ENCODE measurements at places on chromosomes 16 and 17.

- no peak for DNase-seq
These were observed 2.8 kb downstream of the HEATR3 start for GRCh38 chr16:50068550-50068949.

- DNase-seq: no peak
These were observed 8.2 kb upstream of the CSNK1D start for GRCh38 chr17:82281502-82282238.

- DNase-seq: no peak
These were observed 72.5 kb downstream of the MPRIP start for GRCh38 chr17:17114592-17115225.

DNA sequence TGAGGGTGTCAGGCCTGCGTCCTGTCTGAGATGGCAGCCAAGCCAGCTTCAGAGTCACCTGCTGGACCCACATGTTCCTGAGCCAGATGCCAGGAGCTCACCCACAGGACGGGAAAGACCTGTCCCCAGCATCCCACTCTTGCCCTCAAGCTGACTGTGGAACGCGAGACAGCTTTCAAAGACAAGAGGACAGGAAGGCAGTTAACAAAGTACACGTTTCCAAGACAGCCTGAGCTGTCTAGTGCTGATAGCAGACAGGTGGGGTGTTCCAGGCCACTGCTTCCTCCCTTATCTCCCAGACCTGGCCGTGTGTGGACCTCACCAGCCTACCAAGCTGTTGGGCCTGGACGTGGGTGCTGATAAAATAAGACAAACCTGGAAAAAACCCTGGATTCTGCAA, 13.2 kb downstream of the CMTM3 start:
- DNase-seq: no peak

DNA sequence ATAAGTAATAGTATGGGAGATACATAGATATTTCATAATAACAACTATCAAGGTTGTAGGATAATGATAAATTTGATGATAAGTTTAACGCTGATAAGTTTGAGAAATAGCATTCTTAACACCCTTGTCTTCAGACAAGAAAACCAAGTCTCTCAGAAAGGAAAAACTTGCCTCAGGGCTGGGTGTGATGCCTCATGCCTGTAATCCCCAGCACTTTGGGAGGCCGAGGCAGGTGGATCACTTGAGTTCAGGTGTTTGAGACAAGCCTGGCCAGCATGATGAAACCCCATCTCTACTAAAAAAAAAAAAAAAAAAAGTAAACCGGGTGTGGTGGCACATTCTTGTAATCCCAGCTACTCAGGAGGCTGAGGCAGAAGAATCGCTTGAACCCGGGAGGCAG, 90.7 kb downstream of the SHISA9 start:
- DNase-seq: no peak

DNA sequence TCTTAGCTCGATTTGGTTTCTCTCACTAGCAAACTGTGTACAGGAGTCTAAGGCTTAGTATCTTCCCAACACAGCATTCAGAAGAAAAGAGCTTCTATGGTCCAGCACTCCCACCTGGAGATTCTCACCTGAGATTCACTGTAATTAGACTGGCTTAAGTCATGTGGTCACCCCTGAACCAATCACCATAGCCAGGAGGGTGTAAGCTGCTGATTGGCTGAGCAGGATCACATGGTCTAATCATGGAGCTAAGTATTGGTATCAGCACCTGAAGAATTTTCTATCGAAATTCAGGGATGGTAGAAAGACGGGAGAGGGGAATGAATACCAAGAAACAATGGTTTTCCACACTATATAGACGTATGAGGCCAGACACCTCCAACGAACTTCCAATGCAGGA, 359.8 kb upstream of the ERCC4 start:
- DNase-seq: no peak

GRCh38 chr17:56779322-56779721, 54.4 kb downstream of the C17orf67 start:
- DNase-seq: no peak

- peak; percentile 88 for DNase-seq
These were observed 10.6 kb upstream of the ZNF213 start for GRCh38 chr16:3123986-3124886.

DNA sequence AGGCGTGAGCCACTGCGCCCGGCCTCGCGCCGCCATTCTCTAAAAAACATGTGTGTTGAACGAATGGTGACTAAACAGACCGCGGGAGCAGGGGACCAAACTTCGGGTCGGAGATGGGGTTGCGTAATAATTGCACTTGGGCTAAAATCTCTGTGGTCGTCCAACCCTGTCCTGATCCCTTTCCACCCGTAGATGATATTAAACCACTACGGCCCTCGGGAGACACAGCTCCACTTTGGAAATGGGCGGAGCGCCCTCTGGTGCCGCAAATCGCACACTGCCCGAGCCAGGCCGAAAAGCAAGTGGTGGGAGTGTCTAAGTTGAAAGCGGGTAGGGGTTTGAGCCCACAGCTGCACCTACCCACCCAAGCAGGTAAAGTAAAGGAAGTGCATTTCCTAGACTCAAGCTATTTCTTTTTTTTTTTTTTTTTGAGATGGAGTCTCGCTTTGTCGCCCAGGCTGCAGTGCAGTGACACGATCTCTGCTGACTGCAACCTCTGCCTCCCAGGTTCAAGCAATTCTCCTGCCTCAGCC, 17.0 kb downstream of the CAVIN1 start:
- DNase-seq: no peak

GRCh38 chr17:39405436-39405835, 4.0 kb upstream of the FBXL20 start:
- no peak for DNase-seq

- no peak for DNase-seq
These were observed 875.2 kb upstream of the EEF2KMT start for GRCh38 chr16:5972747-5973146.

DNA sequence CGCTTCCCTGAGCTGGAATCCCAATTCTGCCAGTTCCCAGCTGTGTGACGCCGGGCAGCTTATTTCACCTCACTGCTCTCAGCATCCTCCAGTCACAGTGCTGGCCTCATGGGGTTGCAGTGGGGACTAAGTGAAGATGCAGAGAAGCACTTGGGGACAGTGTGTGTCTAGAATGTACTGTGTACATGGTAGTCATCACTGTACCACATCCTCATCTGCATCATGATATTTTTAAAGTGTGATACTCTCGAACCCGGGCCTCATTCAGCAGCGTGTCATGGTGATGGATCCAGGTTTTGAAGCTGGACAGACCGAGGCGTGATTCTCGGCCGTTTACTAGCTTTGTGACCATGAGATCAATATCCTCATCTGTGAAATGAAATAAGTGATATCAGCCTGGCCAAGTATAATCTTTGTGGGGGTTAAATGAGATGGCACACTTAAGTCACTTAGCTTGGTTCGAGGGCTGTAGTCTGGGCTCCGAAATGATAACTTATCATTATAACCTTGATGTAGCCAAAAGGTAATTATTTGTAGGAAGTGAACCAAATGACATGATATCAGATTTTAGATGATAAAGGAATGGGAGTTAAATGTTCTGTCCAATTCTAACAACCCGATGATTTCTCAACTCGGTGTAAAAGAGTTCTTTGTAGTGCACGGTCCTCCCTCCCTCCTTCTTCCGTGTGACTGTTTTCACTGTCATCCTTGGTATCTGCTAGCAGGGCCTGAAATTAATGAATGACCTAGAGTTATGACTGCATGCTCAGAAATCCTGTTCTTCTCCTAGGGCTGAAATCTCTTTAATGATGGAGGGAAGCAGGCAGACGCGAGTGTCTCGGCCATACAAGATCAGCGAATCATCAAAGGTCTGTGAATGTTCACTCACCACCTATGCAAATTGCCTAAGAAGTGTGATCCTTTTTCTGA, 2.0 kb downstream of the KLHL36 start:
- no peak for DNase-seq

GRCh38 chr17:4772235-4772613, 538 bp downstream of the TM4SF5 start:
- DNase-seq: no peak

- DNase-seq: no peak
These were observed 21.0 kb upstream of the ITGAX start for GRCh38 chr16:31333686-31334649.

- DNase-seq: no peak
These were observed 8.5 kb upstream of the ERN1 start for GRCh38 chr17:64138441-64138840.

DNA sequence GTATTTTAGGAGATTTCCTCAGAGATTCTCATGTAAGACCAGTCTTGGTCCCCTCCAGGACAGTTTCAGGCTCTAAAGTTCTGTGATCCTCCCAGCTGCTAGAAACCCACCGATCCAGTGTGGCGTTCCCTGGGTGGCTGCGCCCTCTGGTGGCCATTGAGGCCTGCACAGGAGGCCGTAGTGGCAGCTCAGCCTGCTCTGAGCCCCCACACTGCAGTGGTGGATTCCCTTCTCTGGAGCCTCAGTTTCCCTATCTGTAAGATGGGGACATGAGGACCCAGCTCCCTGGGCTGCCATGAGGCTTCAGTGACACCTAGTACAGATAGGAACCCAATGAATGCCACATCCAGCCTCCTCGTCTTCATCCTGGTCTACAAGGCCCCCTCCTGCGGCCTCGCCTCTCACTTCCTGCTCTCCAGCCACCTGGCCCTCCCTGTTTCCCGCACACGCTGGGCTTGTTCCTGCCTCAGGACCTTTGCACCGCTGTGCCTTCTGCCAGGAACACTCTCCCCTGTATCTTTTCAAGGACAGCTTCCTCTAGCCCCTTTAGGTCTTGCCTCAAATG, 16.5 kb downstream of the CCDC102A start:
- DNase-seq: no peak

DNA sequence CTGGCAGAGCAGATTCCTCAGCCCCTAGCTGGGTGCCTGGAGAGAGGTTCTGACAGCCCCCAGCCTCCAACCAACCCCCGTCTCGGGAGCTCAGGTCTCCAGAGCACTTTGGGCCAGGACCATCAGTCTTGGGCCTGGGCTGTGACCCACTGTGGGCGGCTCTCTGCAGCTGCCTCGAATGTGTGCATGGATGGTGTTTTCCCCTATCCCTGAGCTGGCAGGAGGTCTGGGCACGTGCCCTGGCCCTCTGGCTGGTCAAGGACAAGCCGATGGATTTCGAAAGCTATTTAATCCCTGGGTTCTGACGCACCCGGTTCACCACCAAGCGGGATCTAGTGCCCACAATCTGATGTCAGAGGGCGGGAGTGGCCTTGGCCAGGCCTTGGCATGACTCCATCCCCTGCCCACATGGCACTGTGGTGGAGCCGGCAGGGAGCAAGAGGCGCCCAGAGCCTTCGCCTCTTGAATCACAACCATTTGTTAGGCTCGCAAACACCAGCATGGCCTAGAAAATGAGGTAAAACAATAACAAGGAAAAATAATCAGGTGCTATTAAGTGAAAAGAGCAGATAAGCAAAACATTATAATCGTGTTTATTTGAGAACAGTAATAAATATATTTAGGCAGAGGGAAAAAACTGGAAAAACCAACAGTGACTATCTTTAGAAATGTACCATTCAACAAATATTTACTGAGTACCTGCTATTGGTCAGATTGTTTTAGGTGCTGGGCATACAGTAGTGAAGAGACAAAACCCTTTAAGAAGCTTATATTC, 69.3 kb upstream of the TOB1 start:
- DNase-seq: no peak

DNA sequence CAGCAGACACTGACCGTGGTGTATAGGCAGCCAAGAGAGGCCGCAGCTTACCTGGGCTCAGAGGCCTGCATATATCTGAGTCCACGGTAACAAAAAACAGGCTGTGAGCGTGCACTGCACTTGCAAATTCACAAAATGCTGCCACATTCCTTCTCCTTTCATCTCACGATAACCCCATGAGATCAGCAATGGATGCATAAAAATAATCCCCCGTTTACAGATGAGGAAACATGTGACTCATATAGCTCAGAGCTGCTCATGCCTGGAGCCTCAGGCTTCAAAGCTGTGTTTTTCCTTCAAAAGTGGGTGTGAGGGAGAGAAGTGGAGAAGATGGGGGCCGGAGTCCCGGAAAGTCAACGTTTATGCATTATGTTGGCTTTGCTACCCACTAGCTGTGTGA, 118.3 kb upstream of the FOXF1 start:
- DNase-seq: no peak

GRCh38 chr16:78703936-78704335, 604.5 kb downstream of the WWOX start:
- DNase-seq: no peak

- DNase-seq: no peak
These were observed 287.6 kb upstream of the GOT2 start for GRCh38 chr16:59021751-59022150.

DNA sequence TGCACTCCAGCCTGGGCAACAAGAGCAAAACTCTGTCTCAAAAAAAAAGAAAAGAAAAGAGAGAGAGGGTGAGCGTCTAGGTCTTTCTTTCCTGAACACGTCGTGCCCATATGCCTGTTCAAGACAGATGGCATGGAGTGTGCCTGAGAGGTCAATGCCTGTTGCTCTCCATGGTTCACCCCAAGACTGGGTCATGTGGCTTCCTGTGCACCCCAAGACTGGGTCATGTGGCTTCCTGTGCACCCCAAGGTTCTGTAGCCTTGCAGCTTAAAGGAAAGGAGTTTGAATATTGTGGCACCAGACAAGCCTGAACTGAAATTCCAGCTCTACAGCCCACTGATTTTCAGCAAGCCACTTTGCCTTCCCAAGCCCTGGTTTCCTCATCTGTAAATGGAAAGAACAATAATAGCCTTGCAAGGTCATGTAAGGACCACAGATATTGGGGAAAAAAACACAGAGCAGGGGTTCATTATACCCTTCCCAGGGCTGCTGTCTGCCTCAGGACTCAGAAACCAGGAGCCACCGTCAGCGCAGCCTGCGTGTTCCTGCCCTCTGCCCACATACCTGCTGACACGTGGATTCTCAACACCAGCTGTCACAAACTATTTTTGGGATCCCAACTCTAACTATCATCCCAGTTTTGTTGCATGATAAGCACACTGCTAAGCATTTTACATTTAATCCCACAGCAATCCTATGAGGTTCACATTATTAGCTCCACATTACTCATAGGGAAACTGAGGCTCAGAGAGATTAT, 18.0 kb upstream of the NAGS start:
- no peak for DNase-seq

DNA sequence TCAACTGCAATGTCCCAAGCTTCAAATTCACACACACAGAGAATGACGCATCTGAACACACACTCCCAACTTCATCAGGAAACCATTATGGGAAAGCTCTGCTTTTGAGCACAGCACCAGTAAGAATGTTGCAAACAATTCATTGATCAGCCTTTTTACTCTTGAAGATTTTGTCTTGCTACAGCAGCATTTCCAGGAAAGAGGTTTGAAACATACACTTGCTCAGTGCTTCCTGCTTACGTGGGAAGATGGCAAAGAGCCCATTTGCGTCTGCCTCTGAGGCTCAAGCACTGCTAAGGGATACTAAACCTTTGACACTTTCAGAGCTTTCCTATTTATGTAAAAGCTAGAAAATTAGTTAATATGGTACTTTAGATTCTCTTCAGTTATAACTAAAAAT, 77.2 kb upstream of the MON1B start:
- DNase-seq: no peak

- DNase-seq: no peak
These were observed 70.8 kb downstream of the MAP2K6 start for GRCh38 chr17:69485251-69485661.

- DNase-seq: no peak
These were observed 17.4 kb upstream of the TCF25 start for GRCh38 chr16:89855986-89856385.
